Activated CD8-positive, alpha-beta memory T cell treated with anti-CD3 and anti-CD28 coated beads for 24 hours (primary cell): ENCODE measurements at places on chromosomes 5 and 9.

- no peak for DNase-seq
Measured at GRCh38 chr5:58940446-58940845, 357.6 kb downstream of the RAB3C start.

DNA sequence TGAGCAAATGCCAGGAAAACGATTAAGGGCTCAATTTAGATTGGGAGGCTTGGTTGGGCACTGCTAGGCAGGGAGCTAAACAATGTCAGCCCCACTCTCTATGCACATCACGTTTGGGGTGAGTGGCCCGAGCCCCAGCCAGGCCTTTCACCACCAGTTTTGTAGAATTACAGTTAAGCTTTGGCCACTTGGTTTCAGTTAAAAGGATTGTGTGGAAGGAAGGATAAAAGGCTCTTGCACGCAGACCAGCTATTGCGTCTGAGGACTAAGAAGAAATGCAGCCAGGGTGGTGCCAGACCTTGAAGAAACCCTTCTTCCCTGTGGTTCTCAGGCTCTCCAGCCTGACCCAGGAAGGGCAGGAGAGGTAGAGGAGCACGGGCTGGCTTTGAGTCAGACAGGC lies 125.3 kb upstream of the SLC44A1 start:
- no peak for DNase-seq

DNA sequence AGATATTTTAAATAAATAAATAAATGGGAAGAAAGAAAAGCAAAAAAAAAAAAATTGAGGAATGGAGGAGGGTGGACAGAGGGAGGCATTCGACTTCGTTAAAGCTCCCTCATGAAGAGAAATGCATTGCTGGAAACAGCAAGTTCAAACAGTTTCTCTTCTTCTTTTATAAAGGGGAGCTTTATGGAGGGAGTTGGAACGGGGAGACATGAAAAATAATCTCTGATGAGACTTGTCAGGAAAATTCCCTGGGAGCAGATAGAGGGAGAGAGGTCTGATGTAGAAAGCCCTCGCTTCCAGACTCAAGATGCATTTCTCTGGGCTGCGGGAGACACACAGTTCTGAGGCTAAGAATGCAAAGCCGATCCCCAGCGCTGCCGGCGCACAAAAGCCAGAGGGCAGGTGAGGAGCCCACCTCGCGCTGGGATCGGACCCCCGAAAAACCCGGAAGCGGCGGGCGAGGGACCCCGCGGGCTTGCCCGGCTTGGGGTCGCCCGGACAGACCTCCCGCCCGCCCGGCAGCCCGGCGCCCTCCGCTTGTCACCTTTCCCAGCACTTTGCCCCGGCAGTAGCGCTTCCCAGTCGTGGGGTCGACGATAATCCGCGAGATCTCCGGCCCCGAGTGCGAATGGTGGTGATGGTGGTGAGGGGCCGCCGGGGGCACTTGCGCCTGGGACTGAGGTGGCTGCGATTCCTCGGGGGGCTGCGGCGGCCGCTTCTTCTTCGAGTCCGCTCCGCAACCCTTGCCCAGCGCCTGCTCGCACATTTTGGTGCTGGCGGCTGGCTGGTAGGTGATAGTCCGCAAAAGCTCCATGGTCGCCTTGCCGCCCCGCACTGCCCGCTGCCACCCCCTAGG lies 512 bp downstream of the PLK2 start:
- no peak for DNase-seq

DNA sequence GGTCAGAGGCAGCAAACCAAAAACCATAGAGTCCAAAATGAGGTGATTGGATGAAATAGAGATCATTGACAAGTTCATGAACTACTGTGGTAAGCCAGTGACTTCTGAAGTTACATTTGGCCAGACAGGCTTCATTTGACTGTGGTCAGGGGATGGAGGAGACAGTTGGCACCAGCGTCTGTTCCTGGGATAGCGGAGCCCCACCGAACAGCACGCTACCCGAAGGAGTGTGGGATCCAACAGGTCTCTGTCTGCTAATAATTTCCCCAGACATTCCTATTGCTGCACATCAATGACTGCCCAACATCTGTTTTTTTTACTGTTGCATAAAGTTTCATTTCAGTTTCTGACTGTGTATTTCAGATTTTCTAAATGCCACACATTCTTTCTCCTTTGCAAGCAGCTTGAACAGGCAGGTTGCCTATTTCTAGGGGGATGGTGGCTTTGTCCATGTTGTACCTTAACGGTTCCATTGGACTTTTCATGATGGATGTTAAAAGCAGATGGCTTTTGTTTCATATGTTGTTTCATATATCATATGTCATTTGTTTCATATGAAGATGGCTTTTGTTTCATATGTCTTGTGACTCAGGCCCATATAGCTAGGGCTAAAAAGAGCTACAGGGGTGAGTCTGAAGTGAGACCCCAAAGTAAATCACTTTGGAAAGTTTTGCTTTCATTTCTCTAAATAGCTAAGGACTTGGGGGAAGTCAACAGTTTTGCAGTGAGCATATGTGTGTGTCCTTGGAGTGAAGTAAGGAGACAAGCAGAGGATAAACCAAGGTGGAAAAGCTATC lies 180.8 kb downstream of the GOLPH3 start:
- no peak for DNase-seq

DNA sequence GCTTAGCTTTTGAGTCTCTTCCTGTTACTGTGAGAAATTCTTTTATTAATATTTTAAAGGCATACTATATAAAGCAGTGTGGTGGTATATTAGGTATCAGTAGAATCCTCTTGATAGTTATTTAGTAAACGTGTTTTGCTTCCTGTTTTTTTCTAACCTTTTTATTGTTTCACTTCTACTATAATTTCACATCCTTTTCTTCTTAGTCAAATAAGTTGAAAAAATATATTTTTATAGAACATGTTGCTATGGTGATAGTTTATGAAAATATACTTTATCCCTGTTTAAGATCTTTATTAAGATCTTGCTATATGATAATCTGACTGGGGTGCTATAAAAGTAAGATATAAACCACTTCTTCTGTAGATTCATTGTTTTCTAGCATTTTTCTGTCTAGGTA lies 2.1 kb downstream of the POLK start:
- DNase-seq, result no peak

GRCh38 chr9:88372103-88372654 lies 16.1 kb upstream of the SPIN1 start:
- no peak for DNase-seq

DNA sequence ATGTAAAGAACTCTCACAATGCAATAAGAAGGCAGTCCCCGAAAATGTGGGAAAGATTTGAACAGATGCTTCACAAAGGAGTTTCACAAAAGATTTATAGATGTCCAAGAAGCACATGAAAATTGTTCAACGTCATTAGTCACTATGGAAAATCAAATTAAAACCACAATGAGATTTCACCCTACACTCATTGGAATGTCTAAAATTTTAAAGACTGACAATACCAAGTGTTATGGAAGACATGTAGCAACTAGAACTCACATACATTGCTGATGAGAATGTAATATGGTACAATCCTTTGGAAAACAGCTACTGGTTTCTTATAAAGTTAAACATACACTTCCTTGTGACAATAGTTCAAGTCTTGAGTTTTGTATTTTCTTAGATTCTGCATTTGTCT lies 11.0 kb upstream of the RECK start:
- no peak for DNase-seq

DNA sequence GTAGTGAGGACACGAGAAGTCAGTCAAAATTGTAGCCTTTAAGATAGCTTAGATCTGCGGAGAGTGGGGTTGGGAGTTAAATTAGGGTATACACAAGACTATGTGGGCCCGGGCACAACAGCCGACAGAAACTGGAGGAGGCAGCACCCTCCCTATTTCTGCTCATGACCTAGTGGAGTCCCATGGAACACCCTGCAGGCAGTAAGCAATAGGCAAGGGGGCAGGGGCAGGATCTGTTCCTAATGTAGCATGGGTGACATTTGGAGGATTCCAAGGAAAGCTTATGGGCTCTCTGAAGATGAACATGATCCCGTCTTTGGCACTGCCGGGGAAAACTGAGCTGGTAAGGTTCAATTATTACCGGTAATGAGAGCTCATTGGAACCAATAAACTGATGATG lies 67.0 kb downstream of the FEM1C start:
- DNase-seq, result no peak

DNA sequence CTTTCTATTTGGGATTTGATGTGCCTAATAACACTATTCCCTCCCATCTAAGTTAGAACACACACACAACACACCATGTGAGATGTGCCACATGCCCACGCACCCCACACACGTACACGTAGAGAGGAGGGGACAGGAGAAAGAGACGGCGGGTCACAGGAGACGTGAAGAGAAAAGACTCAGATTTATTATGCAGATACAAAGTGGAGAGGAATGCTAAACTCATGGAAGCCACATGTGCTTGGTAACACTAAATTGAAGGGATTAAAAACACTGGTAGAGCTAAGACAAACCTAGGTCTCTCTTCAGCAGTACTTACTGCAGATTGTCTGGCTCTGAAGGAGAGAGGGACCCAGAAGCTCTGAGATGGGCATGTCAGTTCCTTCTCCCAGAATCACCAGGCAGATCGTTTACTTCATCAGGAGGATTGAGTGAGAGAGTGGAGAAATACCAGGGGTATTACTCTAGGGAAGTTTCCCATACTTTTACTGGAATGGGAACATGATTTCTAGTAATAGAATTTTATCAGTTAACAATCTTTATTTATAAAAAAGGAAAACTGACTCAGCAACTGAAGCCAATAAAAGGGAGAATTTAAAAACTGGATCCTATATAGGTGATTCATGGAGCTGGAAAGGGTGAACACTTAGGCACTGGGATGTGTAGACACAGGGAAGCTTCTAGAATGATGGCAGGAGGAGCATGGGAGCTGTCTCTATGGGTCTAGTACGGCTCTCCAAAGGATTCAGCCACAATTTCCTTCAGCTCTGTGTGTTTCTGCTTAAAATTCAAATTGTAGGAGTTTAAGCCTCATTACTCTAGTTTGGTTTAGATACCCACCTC lies 139.4 kb downstream of the MACIR start:
- no peak for DNase-seq

DNA sequence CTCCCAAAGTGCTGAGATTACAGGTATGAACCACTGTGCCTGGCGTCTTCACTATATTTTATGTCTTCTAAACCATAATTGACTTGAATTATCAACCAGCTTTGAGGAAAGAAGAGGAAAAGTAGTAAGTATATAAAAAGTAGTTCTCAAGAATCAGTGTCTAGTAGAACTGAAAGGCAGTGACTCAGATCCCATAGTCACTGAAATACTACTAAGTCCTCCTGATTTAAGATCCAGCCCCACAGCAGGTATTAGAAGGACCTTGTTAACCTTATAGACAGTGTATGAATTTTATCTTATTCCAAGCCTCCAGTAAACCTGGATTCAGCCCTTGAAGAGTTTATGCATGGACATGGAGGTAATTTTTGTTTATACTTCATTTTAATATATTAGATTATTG lies 31.5 kb downstream of the LNPEP start:
- DNase-seq, result no peak
